Effector memory CD4-positive, alpha-beta T cell (primary cell): ENCODE measurements at places on chromosomes 3 and 15.

- no peak for DNase-seq
These were observed 267.0 kb downstream of the ZBTB20 start for GRCh38 chr3:114880078-114880477.

- no peak for DNase-seq
These were observed 40.9 kb downstream of the SNX4 start for GRCh38 chr3:125479091-125479490.

- DNase-seq = no peak
These were observed 1.1 kb downstream of the NPTN start for GRCh38 chr15:73631915-73632669.

DNA sequence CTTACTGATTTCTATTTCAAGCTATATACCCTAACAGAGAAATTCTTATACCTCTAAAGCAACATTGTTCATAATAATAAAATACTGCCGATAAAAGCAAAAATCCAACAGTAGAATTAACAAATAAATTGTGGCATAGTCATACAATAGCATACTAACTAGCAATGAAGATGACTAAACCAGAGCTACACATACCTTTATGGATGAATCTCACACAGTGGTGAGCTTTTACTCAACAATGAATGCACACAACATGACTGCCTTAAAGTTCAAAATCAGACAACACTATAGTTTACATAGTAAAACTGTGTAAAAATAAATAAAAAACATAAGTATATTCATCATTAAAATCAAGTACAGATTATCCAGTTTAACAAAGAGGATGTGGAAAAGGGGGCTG is 99.1 kb downstream of the NR1I2 start:
- DNase-seq = no peak

- DNase-seq = no peak
These were observed 360.7 kb upstream of the ICE2 start for GRCh38 chr15:60839510-60840211.

- no peak for DNase-seq
These were observed 33.5 kb upstream of the MFSD1 start for GRCh38 chr3:158768361-158768787.

- DNase-seq = no peak
These were observed 641.4 kb upstream of the CBLB start for GRCh38 chr3:106510206-106510605.

GRCh38 chr3:76554707-76555106 is 485.2 kb upstream of the ROBO2 start:
- no peak for DNase-seq

DNA sequence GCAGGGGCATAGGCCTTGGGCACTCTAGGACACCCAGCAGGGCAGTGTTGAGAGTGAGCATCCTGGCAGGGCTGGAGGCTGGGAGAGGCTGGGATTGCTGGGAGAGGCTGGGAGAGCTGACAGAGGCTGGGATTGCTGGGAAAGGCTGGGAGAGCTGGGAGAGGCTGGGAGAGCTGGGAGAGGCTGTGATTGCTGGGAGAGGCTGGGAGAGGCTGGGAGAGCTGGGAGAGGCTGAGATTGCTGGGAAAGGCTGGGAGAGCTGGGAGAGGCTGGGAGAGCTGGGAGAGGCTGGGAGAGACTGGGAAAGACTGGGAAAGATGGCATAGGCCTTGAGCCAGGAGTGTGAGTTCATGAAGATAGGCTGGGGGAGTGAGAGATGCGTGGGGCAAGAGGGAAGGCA is 77.8 kb downstream of the MESD start:
- no peak for DNase-seq

GRCh38 chr15:101455291-101456025 is 34.0 kb downstream of the PCSK6 start:
- DNase-seq = no peak
